Naive thymus-derived CD4-positive, alpha-beta T cell (primary cell): ENCODE measurements at places on chromosomes 2 and 18.

GRCh38 chr18:33875029-33875565, 297.1 kb downstream of the ASXL3 start:
- DNase-seq, result no peak

- DNase-seq, result no peak
Measured at GRCh38 chr2:28713577-28714298, 37.9 kb upstream of the PPP1CB start.

- no peak for DNase-seq
Measured at GRCh38 chr2:175580652-175581051, 399.1 kb upstream of the ATP5MC3 start.

DNA sequence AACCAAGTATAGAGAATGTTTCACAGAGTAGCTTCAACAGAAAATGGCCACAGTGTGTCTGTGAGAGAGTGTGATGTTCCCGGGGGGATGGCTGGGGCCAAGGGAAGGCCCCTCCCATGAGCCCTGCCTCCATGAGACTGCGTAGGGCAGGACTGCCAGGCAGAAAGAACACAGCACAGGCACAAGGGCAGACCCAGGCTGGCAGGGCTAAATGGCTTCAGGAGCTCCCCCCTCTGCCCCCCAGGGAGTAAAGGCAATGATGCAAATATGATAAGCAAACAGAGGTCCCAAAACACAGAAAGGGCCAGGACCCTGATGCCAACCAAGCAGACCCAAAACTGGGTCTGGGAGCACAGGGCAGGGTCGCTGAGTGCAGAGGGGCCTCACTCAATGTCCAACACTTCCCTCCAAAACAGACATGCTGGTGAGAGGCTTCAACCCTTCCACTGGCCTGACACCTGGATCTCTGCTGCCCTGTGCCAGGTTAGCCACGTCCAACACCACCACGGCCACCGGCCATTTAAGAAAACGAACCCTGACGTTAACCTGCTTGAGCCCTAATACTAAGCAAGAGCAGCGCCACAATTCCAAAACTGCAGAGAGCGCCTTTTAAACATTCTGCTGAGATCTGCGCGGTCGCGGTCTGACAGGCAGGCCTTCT, 90.3 kb downstream of the HDAC4 start:
- peak; percentile 7 for DNase-seq

GRCh38 chr18:13945811-13946210, 30.5 kb upstream of the MC2R start:
- DNase-seq, result no peak

DNA sequence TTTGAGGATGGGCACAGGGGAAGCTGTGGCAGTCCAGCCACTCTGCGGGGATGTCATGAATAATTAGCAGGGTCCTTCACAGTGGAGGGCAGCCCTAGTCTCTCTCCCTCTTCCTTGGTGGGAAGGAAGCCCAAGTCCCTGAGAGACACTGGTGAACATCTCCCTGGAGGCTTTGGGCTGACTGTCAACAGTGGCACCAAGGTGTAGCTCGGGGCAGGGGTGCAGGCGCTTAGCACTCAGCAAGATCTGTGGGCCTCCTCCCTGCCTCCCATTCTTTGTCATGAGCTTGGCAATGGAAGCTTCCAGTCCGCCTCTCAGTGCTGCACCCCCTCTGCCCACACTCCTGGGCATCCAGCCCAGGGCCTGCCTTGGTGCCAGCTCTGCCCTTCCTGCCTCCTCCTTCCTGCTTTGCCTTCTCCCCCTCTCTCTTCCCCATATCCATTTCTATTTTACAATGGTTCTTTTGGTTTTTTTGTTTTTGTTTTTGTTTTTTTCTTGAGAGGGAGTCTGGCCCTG, 59.4 kb downstream of the STEAP3 start:
- no peak for DNase-seq

- no peak for DNase-seq
Measured at GRCh38 chr2:120422465-120423160, 76.7 kb downstream of the INHBB start.

DNA sequence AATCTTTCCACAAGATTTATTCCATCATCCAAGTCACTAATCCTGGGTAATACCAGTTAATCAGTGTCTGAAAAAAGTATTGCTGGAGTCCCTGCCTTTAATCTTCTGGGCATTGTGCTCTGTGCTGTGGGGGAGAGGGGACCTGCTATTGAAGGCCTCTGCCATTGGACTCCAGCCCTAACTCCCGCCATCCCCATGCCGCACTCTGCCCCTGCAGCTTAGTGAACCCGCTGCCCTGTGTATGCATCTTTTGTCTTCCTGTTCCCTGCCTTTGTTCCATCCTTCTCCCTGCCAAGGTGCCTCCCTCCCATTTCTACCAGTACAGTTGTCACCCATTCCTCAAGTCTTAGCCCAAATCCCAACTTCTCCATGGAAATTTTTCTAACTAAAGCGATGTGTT, 113.8 kb upstream of the EPAS1 start:
- no peak for DNase-seq

DNA sequence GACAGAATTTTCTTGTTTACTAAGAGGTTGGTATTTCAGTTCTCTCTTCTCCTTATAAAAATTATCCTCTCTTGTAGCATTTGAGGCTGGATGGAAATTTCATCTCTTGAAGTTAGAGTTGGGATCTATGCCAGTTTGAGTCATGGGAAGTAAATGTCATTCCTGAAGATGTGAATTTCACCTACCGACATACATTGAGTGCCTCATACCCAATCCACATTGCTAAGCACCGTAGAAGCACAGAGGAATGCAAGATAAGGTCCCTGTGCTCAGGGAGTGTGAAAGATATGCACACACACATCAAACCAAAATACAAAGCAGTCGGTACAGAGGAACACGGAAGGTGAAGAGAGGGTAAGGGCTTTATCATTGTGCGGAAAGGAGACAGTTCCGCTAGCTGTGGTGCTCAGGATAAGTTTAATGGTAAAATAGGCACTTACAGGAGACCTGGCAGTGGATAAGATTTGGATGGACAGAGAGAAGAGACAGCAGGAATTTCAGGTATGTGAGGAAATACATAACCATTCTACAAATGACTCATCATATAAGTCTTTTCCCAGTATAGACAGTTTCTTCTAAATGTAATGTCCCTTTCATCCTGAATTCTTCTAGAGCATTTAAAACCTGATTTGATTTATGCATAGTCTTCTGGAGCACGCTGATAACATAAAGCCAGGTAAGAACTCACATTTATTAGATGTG, 205.3 kb upstream of the ST6GAL2 start:
- DNase-seq, result no peak

- DNase-seq, result no peak
Measured at GRCh38 chr18:61991836-61992235, 99.0 kb upstream of the RNF152 start.

- no peak for DNase-seq
Measured at GRCh38 chr2:134392442-134393074, 138.7 kb downstream of the MGAT5 start.

DNA sequence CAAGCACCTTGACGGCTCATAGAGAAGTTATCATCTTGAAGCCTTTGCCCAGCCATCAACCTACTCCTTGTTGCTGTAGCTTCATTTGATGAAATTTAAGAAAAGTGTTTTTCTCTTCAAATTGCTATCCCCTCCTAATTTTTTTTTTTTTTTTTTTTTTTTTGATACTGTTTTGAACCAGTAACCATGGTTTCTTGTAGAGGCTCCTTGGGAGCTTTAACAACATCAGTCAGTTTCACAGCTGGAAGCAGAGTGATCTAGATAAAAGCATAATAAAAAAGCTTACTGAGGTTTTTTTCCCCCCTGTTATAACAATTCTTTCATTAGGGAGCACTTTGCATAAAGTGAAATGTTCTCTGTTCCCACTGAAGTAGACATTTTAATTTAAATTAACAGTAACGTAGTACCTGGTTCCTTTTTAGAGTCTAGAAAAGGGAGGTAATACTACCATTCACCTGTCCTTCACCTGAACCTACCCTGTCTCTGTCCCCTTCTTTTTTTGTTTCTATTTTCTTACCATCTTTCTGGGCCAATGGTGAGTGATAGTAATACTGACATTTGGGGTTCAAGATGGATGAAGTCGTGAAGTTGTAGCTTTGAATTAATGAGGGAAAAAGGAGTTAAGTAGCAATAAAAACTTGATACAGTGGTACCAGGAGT, 101.5 kb downstream of the NCOA1 start:
- DNase-seq, result no peak

DNA sequence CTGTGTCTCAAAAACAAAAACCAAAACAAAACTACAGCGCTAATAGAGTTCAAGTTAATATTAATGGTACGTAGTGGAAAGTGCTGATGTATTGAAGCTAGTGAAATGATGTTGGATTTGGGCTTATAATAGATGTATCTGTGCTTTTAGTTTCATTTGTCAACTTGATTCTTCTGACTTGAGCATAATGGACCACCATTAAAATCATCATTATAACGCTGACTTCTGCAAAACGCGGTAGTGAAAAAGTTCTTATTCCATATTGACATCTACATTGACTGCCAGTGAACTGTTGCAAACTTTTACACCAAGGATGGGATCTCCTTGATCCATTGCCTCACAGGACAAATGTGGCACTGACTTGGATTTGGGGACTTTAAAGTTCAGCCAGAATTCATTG, 85.0 kb downstream of the LPIN1 start:
- DNase-seq, result no peak

DNA sequence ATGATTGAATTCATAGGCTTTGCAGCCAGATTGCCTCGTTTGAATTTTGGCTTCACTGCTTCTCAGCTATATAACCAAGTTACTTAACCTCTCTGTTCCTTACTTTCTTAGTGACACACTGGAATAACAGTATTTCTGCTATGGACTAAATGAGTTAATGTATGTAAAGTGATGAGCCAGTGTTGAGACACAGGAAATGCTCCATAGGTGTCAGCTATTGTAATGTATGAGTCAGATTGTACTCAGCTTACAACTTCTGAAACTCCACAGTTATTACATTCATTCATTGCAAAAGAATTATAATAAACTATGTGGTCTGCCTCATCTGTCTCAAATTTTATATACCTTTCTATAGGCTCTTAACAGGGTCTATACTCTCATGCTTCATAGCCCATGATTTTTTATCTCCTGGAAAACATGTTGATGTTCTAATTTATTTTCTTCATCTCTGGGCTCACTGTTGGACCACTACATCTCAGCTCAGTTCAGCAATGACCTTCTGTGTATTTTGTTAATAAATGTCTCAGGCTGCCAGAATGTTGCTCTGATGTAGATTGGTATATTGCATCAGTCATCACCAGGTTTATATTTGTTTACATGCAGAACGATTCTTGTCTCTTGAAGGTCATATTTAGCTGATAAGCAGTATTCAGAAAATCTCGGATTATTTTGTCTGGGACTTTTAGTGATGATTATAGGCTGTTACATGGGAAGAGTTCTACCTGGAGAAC, 76.2 kb downstream of the MAP3K20 start:
- no peak for DNase-seq

DNA sequence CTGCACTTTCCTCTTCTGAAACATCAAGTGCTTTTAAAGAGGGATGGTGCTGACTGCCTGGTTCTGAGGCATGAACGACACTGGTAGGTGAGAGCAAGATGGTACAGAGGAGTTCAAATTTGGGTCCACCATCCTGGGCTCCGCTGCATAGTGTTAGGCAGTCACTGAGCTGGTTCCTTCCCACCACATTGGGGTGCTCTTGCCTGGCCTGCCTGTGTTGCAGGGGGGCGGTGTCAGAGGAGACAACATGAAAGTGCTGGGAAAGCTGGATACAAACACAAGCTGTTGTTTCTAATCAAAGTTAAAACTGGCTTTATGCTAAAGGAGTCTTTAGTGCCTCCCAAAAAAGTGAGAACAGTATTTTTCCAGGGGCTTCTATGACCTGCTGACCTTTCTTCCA, 258.1 kb downstream of the GBX2 start:
- DNase-seq, result no peak

DNA sequence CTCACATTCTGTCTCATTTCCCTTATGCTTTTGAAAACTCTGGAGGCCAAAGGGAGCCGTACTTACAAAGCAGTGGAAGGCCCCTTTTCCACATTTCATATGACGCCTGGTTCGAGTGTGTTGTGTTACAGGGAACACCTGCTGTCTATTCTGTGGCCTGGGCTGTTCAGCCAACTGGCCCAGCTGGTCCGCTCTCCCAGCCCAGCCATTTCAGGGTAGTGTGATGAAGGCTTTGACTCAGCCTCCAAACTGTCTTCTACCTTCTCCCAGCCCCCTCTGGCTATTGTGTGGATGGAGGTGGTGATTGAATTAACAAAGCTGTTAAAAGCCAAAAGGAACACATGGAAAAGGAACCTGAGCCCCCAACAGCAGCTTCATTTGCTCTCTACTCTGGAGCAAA, 233.8 kb downstream of the ICOS start:
- no peak for DNase-seq

DNA sequence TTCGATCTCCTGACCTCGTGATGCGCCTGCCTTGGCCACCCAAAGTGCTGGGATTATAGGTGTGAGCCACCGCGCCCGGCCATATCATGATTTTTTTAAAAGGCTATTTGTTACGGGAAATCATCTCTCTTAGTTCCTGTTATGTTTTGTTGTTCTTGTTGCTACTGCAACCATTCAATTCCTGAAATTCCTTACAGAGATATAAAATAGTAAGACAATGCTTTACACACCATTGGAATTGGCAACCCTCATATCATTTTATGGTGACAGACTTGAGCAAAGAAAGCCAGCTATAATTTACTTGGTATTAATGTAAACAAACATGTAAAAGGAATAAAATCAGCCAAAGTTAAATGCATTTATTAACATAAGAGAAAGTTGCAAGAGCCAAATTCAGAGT, 163.0 kb downstream of the FIGN start:
- no peak for DNase-seq

GRCh38 chr2:234863043-234863934, 88.5 kb upstream of the SH3BP4 start:
- DNase-seq, result no peak

DNA sequence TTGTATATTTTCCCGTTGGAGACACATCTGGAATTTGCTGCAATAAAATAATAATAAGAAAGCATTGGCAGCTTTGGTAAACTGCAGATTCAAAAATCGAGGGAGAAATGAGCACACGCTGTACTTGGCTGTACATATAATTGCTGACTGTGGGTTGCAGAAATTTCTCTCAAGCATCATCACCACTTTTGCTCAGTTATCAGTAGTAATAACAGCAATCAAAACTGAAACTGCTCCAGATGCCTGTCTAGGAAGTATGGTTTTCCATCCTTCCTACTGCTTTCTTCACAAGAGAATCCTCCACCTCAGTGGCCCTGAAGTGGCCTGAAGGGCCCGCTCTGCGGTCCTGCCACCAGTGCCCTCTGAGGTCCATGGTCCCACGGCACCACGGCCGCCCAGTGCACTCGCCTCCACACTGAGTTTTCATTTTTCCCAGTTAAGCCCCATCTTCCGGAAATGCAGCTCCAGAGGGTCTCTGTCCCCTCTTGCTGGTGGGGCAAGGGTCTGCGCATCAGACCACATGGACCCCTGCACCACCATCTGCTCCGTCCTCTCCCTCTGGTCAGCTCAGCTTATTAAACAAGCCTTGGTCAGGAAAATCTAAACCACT, 3.9 kb downstream of the DUSP28 start:
- no peak for DNase-seq
